IMR-90 (cell line): ENCODE measurements at places on chromosomes 13 and 19. TPM values are rescaled to one million over a fixed set of nuclear protein-coding genes. Genes with fewer than 3 reads are reported as not detected.
A peak's percentile ranks its signal among the peaks of the same experiment; 100 is the strongest.

The TMPRSS9 gene
- not detected in 2 replicates for polyA plus RNA-seq

DNA sequence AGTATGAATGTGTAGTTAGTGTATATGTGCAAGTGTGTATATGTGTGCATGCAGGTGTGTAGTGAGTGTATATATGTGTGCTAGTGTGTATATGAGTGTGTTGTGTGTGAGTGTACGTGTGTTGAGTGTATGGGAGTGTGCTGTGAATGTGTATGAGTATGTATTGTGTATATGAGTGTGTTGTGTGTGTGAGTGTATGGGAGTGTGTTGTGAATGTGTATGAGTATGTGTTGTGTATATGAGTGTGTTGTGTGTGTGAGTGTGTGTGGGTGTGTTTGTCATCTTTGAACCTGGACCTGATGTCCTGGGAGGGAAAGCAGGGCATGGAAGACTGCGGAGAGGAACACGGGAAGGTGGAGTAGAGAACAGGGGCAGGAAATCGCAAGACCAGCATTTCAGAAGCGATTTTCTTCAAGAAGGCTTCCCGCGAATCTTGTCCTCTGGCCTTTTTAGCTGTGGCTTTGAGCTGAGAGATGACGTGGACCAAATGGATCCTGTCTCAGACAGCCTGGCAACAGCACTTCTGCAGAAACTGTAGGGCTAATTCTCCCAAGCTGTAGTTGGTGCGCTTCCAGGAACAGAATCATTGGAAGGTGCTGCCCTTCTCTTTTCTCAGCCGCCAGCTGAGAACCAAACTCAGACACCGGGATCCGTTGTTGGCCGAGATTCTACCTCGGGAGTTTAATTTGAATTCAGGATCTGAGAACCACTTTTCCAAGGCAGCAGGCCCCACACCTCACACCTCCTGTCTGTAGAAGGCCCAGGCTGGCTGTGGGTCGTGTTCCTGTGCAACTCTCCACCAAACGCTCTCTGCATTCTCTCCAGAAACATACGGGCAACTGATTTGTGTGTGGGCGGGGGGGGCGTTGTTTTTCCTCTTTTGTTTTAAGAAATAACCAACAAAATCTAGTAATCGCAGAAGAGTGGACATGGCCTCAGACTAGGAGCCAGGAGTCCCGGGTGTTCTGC lies 94.7 kb upstream of the RAP2A start:
- peak; percentile 98 for DNase-seq

The ADM5 gene
- 0.99 and 1.7 TPM in 2 replicates for polyA plus RNA-seq

The LHB gene
- polyA plus RNA-seq: not detected in 2 replicates

The TMEM145 gene
- polyA plus RNA-seq: 0.09 and 0.41 TPM in 2 replicates

The ANKRD24 gene
- 0.21 and 0.29 TPM in 2 replicates for polyA plus RNA-seq

- DNase-seq: no peak
These were observed 74.4 kb downstream of the FOXO1 start for GRCh38 chr13:40592035-40592434.

- DNase-seq: no peak
These were observed at the start of gene HPN for GRCh38 chr19:35041548-35042055. HPN (plus strand) TSS chr19:35041721; CDS start chr19:35042507, 786 bp downstream.

The SPACA4 gene
- polyA plus RNA-seq: not detected in 2 replicates

DNA sequence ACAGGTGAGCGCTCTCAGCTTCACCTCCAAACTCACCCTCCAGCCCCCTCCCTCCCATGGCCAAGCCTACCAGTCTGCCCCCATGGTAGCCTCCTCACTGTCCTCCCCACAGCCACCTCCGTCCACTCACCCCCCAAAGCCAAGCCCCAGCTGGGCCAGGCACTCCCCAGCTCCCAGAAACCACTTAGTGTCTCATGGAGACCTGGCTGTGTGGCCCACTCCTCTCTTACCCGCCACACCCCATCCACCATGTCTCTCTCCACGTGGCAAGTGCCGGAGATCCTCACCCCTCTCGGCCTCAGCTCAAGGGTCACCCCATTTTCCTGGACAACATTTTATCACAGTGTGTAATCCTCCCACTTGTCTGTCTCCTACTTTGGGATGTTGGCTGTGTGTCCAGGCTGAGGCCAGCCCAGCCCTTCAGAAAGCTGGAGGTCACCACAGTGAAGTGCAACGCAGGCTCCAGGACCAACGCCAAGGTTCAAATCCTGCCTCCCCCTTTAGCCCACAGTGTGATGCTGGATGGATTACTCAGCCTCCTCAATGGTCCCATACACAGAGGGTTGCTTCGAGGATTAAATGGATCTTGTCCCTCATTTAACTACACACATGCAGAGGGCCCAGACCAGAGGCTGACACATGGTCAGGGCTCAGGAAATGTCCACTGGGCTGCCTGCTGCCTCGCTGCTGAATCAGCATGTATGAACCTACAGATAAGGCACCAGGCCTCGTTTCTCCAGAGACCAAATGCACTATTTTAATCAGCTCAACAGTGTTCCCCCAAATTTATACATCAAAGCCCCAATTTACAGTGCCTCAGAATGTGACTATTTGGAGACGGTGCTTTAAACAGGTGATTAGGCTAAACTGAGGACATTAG lies 71.3 kb downstream of the CEBPG start:
- DNase-seq: peak; percentile 44

- no peak for DNase-seq
These were observed 76.0 kb downstream of the CAB39L start for GRCh38 chr13:49367640-49368422.

The DMKN gene
- 2.2 and 2.4 TPM in 2 replicates for polyA plus RNA-seq

The OLFM2 gene
- polyA plus RNA-seq: 5.1 and 6.2 TPM in 2 replicates

DNA sequence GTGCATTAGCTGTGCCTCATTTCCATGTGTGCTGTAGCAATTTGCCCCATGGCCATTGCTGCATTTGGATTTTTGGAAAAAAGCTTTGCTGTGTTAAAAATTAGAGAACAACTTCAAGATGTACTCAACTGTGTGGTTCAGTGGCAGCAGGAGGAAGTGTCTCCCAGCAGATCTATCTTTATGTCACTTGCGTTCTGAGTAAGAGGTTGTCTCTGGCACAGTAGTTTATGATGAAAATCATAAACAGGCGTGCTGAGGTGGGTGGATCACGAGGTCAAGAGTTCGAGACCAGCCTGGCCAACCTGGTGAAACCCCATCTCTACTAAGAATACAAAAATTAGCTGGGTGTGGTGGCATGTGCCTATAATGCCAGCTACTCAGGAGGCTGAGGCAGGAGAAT lies 29.0 kb upstream of the RNF17 start:
- DNase-seq: no peak

The LYL1 gene
- polyA plus RNA-seq: 0.39 and 0.63 TPM in 2 replicates

The CCDC169 gene
- 0.62 TPM in 2 replicates for polyA plus RNA-seq

GRCh38 chr19:51020988-51021651 lies 1.6 kb upstream of the KLK10 start:
- peak; percentile 51 for DNase-seq

The ZNF497 gene
- 0.24 and 0.27 TPM in 2 replicates for polyA plus RNA-seq

The NRTN gene
- 0.17 and 0.37 TPM in 2 replicates for polyA plus RNA-seq

DNA sequence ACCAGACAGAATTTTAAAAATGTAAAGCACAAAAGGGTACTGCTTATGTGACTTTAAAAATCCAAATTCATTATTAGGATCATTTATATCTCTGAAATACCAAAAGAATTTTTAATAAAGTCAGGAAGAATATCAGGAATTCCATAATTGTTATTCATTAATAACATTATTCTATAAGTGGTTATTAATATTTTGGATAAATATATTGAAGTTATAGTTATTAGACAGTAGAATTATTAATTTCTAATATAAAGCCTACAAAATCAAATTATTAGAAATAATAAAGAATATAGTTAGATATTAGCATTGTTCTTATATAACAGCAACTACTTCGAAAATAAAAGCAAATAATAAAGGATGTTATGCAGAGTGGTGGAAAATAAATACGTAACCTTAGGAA lies 105.8 kb downstream of the GPC5 start:
- no peak for DNase-seq

GRCh38 chr13:99721606-99722337 lies 220.5 kb downstream of the TM9SF2 start:
- no peak for DNase-seq

DNA sequence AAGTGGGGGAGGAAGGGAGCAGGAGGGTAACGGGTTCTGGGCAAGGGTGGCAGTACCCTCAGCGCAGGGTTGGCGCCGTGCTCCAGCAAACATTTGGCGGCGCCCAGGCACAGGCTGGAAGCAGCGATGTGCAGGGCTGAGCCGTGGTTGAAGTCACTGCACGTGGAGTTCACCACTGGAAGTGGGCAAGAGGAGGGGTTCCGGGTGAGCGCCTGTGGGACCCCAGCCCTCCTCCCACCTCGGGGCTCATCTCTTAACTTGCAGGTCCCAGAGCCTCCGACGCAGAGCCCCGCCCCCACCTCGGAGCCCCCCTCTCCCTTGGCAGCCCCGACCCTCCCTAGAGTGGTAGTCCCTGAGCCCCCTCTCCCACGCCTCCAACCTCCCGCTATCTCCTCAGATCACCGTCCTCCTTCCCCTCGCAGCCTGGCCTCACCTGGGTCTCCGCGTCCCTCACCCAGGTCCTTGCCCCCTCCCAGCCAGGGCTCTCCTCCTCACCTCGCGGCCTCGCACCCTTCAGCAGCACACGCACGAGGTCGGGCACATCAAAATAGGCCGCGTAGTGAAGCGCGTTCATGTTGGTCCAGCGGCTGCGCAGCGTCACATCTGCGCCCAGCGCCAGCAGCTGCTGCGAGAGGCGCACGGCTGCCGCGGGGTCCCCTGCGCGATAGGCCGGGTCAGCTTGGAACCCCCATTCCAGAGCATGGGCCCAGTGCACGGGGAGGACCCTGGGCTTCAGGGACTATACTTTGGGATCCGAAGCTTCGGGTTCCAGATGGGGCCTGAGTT lies 6.4 kb downstream of the CLIP3 start:
- no peak for DNase-seq

The ZNF845 gene
- polyA plus RNA-seq: 0.79 and 1.2 TPM in 2 replicates

DNA sequence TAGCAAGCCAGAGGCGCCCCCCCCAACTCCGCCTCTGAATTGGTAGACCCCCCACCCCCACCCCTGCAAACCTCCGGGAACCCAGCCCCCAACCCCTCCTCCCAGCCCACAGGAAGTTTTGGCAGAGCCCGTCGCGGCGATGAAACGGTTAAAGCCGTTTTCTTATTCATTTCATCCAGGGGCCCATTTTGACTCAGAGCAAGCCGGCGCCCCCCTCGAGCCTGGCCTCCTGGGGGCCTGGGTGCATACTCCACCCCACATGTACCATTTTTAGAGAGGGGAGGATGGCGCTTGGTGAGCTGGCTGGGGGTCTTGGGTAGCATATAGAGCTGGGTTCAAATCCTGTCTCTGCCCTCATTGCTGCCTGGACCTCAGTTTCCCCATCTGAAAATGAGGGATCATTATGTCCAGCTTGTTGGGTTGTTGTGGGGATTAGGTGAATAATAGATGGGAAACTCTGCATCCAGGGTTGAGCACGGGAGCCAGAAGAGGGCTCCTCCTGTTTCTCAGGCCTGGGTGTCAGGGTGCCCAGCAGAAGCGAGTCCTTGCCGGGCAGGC lies 7.9 kb upstream of the JUNB start:
- no peak for DNase-seq

- DNase-seq: no peak
These were observed 48.6 kb downstream of the LHFPL6 start for GRCh38 chr13:39554371-39554770.

The C19orf67 gene
- not detected in 2 replicates for polyA plus RNA-seq

The RXFP2 gene
- polyA plus RNA-seq: not detected in 2 replicates
